ENCODE measurements at places on chromosomes 3 and 15.

- peak; percentile 97 for DNase-seq
These were observed 16.1 kb upstream of the SEMA4B start for GRCh38 chr15:90184786-90185704.

- DNase-seq = no peak
These were observed 284.8 kb downstream of the OTOL1 start for GRCh38 chr3:161781381-161781780.

DNA sequence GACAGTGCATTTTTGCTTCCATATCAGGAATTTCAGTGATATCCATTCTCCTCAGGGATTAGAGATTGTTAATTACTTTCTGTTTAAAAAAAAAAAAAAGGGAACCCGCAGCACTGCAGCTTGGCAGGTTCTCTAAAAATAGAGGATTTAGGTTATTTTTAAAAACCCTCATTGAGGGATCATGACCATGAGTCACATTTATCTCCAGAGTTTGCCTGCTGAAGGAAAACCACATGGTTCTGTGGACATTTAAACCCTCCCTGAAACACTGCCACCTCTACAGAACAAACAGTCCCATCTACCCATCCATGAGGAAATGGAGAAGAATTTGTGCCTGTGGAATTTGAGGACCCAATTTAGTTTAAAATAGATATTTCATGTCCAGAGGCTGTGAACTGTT is 66.2 kb upstream of the UBE2E1 start:
- DNase-seq = peak; percentile 37

GRCh38 chr3:29583861-29584260 is 303.0 kb downstream of the RBMS3 start:
- no peak for DNase-seq

DNA sequence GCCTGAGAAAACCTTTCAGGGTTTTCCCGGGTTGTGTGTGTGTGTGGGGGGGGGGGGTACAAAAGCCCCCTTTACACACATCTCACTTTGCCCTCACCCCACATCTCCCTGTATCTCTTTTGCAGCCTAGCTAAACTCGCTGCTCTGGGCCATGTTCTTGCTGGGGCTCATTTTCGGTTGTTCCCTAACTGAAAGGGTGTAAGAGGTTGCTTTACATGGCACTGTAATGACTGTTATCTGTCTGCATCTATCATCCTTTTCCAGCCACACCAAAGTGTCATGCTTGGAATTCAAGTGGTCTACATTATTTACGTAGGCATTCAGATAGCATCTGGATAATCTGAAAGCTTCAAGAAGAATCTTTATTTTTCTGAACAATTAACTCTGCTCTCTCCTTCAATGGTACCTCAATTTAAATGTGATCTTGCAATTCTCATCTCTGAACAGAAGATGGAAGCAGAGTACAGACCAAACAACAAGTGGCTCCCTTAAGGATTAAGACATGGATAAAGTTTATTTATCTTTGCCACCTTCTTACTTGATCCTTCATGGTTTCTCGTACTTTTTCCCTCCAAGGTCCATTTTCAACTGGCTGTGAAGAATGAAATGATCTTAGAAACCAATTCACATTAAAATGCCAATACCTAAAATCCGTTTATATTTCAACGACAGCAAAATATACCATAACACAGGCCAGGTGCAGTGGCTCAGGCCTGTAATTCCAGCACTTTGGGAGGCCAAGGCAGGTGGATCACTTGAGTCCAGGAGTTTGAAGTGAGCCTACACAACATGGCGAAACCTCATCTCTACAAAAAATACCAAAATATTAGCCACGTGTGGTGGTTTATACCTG is 34.9 kb downstream of the DCLK3 start:
- peak; percentile 28 for DNase-seq

GRCh38 chr3:33505027-33505426 is 64.8 kb upstream of the UBP1 start:
- DNase-seq = no peak

- no peak for DNase-seq
These were observed 80.7 kb downstream of the MBNL1 start for GRCh38 chr3:152349392-152349791.

- peak; percentile 11 for DNase-seq
These were observed 177.2 kb downstream of the ITPR1 start for GRCh38 chr3:4670352-4670751.

DNA sequence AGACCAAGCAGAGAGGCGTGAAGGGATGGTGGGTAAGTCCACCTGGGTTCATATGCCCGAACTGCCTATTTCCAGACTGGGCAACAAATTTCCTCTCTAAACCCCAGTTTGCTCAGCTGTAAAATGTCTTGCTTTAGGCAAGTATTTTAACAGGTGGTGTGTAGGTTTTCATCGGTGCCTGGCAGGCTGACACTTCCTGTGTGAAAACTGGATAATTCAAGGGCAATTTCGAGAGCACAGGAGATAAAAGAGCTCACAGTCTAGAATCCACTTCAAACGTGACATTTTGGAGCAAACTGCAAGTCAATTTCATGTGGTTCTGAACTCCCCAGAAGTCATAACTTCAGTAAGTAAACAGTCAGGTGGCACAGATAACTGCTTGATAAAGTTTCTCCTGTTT is 112.2 kb downstream of the OXNAD1 start:
- DNase-seq = no peak

GRCh38 chr3:16596352-16597032 is 8.7 kb downstream of the DAZL start:
- no peak for DNase-seq

- no peak for DNase-seq
These were observed 1.5 kb downstream of the ARPC4 start for GRCh38 chr3:9794400-9794799.

DNA sequence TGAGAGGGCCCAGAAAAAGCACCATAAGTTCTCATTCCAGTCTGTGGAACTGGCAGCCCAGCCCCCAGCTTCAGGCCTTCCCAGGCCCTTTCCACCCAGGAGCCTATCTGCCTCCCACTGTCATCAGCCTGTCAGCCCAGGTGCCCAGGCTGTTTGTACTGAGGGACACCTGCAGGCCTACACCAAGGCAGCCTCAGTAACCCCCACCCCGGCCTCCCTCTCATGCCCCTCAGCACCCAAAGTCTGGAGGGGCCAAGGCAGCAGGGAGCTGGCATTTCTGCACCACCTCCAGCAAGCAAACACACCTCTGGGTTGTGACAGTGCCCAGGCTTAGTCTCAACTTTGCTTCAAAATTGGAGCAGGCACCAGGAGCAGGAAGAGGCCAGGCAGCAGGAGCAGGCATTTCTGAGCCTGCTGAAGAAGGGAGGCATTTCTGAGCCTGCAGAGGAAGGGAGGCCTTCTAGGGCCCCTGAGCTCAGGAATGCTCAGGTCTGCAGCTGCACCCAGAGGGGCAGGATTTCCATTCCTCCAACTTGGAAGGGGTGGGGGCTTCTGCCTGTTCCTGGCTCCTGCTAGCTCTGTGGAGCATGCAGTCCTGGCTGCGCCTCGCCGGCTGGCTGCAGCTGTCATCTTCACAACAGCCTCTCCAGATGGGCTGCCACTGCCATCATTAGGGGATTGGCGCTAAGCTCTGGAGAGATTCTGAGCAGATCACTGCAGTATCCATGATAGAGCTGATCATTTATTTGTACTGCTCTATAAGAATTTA is 396.1 kb downstream of the UNC13C start:
- no peak for DNase-seq

DNA sequence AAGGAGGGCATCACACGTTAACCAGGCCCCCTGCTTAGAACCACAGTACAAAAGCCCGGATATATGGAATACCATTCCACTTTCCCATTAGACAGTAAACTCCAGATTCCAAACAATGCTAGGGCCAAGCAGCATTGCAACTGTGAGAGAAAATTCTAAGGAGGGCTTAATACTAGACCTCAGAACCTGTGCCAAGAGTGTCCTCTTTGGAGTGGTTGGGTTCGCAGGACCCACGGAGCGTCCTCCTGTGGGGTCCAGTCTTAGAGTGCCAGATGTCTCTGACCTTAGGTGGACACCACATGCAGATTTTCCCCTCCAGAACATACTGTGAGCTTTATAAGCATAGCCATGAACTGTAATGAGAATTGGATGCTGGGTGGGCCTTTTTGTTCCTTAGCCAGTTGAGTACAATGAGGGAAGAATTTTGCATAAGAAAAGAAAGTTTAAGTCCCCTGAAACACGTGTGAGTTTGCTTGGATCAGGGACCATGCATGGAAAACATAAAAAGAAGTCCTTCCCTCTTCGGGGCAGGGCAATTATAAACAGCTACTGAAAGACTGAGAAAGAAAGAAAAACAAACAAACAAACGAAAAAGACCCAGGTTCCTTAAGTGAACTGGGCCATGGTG is 325.7 kb downstream of the NEK10 start:
- DNase-seq = no peak

- no peak for DNase-seq
These were observed 32.6 kb downstream of the MAGEF1 start for GRCh38 chr3:184679056-184679816.

- no peak for DNase-seq
These were observed 54.7 kb downstream of the FAM174B start for GRCh38 chr15:92600856-92601255.

DNA sequence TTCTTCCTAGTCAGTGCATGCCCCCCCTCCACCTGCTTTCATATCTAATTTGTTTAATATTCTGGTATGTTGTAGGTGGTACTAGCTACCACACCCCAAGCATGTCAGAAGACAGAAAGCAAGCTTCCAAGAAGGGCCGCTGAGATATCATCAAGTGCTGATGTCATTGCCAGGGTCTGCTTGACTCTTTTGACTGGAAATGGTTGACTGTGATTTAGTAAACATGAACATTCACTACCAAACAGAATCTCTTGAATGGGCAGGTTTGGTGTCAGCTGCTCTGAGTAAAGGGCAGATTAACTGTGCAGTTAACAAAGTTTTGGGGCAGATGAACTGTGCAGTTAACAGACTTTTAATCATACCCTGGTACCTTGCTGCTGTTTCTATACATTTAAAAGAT is 244.2 kb upstream of the SATB1 start:
- no peak for DNase-seq

DNA sequence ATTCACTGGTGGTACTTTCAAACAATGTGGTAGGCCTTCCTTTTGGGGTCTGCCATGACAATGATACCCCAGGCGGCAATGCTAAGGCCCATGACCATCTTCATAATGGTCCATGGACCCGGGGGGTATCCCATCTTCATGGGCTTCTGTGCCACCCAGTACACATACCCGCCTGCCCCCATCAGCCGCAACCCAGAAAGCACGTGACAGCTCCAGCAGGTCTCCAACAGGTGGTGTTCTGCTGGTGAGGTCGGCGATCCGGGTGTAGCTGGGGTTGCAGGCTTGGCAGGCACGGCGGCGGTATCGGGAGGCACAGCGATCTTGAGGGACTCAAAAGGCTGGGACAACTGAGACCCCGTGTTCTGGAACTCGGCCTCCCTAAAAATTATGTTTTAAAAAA is 214.5 kb downstream of the SNRPN start:
- DNase-seq = no peak

DNA sequence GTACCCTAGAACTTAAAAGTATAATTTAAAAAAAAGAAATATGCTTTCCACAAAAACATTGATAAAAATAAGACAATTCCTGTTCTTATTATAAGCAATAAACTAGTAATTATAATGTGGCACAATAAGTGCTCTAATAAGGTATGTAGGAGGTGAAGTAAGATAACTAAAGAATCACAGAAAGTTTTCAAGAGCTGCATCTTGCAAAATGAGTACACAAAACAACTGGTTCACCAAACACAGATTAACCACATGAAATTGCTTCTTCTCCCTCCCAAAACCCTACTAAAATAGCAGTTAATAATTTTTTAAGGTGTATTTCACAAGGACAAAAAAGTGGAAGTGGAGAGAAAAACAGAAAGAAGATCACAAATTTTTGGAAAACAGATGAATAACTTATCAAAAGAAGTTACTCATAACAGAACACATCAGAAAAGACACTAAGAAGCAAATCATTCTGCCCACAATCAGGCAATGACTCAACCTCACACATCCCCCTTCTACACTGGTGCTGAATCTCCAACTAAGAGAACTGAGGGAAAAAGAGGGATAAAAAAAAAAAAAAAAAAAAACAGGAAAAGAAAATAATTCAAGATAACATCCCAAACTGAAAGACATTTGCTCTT is 64.2 kb downstream of the TBC1D5 start:
- DNase-seq = no peak

- DNase-seq = no peak
These were observed 32.2 kb downstream of the PPP4R2 start for GRCh38 chr3:73028803-73029202.

- peak; percentile 51 for DNase-seq
These were observed 806 bp downstream of the KLHL25 start for GRCh38 chr15:85793641-85794597.

DNA sequence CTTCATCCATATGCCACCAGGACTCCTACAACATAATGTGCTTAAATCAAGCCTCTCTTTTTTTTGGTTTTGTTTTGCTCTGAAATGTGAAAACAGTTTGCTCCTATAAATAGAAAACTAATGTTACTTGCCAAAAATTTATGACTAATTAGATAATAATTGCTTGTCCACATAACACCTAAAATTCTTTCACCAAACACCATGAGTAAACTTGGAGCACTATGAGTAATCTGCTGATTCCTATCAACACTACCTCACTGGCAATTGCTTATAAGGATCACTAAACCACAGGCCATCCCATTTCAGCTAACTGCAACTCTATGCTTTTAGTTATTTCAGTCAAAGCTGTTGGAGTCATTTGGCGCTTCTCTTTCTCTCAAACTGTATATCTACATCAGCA is 252.7 kb downstream of the EPHA3 start:
- no peak for DNase-seq

Data from RPMI8226 (cell line).